ENCODE measurements at places on chromosomes 5 and 9.

DNA sequence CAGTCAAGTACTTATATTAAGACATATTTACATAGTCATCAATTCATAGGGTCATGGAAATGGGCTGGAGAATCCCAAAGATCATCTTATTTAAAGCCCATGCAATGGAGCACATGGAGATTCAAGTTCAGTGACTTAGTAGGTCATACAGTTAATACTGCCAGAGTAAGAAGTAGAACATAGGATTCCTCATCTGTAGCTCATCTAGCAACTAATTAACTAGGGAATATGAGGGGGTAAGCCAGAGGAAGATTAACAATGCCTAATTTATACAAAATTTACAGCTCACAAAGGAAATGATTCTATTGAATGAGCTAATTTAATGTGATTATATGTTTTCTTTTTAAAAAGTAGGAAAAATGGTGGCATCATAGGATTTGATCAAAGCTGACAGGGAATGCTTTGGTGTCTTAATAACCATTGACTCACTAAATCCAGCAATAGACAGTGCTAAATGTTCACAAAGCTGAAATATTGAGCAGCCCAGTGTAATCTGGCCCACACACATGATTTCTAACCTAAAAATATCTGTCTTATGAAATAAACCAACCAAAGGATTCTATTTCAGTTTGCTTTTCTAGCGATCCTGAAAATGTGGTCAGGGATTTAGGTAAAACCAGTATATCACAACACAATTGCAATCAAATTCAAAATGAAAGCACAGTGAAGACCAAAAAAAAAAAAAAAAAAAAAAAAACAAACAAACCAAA, 53.3 kb downstream of the PRDM6 start:
- H3K27ac ChIP-seq: no peak overlapping the region
- no peaks in the 10 kb centered on the region for H3K4me1 ChIP-seq
- no peaks in the 10 kb centered on the region for H3K36me3 ChIP-seq
- peaks cover 7% of the 10 kb centered on the region for H3K27me3 ChIP-seq

- no peaks in the 10 kb centered on the region for H3K4me1 ChIP-seq
- no peak overlapping the region for H3K4me3 ChIP-seq
- no peak for DNase-seq
- H3K36me3 ChIP-seq: no peaks in the 10 kb centered on the region
Observed at GRCh38 chr5:106860398-106861044, 810.2 kb downstream of the EFNA5 start.

DNA sequence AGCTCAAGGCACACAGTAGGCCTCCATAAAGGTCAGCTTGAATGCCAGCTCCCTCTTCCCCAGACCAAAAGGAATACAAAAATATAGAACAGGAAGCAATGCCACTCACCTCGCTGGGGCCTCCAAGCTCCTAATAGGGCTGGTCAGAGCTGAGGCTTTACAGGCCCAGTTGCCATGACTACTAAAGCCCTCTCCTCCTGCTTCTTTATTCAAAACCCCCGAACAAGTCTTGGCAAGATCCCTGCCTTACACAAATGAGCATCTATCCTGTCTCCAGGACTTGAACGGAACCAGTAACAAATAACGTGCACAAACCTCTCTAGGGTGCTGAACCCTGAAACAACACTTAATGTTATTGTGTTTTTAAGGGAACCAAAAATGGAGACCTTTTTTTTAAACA, 136.3 kb downstream of the SIL1 start:
- no peaks in the 10 kb centered on the region for H3K4me1 ChIP-seq
- no peak for DNase-seq
- no peaks in the 10 kb centered on the region for H3K36me3 ChIP-seq
- no peaks in the 10 kb centered on the region for H3K27me3 ChIP-seq
- no peak overlapping the region for H3K4me3 ChIP-seq
- no peak overlapping the region for H3K27ac ChIP-seq

DNA sequence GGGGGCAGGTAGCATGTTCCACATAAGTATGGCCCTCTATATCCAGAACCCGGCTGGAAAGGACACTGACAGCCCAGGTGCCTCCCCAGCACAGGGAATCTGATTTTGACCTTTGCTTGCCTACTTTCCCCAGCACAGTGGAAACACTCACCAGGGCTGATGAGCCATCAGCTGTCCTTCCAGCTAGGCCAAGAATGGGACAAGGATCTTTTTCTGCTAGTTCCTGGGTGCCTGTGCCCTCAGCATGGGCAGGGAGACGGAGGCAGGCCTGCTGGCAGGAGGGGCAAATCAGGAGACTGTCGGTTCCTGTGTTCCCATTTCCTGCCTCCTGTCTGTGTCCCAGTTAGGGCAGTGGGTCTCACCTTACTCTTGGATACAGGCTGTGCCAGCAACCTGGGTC, 1.1 kb downstream of the CYFIP2 start:
- no peaks in the 10 kb centered on the region for H3K36me3 ChIP-seq
- DNase-seq: no peak
- peaks cover 78% of the 10 kb centered on the region for H3K4me1 ChIP-seq
- H3K4me3 ChIP-seq: peak overlapping the region; percentile 68

- DNase-seq: no peak
- no peaks in the 10 kb centered on the region for H3K36me3 ChIP-seq
- H3K4me1 ChIP-seq: peaks cover 49% of the 10 kb centered on the region
- H3K27me3 ChIP-seq: no peaks in the 10 kb centered on the region
- no peak overlapping the region for H3K4me3 ChIP-seq
Observed at GRCh38 chr5:56589481-56589860, 225.9 kb upstream of the MAP3K1 start.

DNA sequence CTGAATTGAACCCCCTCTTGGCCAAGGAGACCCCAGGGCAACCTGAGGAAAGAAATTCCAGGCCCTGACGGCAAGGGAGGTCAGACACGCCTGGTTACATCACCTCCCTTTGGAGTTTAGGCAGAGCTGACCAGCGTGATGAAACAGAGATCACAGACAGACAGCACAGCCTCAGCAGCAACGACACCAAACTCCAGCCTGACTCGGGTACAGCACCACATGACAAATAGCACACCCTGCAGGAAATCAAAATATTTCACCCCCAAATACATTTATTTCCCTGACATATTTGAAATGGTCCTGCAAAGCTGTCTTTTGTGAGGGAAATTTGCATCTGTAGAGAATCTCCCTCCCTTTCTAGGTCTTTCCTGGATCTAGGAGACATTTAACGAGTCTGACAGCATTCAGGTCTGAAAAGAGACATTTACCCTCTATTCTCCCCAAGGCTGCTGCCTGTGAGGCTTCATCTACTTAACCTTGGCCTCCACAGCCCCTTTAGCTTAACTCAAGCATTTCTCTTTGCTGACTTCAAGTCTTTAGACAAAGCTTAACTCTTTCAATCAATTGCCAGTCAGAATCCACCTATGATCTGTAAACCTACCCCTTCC, 2.6 kb downstream of the QSOX2 start:
- H3K4me3 ChIP-seq: no peak overlapping the region
- no peaks in the 10 kb centered on the region for H3K36me3 ChIP-seq
- no peaks in the 10 kb centered on the region for H3K27me3 ChIP-seq
- no peak for DNase-seq
- H3K27ac ChIP-seq: no peak overlapping the region

- no peak overlapping the region for H3K4me3 ChIP-seq
- DNase-seq: no peak
- H3K36me3 ChIP-seq: no peaks in the 10 kb centered on the region
- no peak overlapping the region for H3K27ac ChIP-seq
Observed at GRCh38 chr9:96137671-96138429, 164.1 kb downstream of the HSD17B3 start.

GRCh38 chr9:98333703-98334582, 78.5 kb upstream of the TBC1D2 start:
- no peak overlapping the region for H3K27ac ChIP-seq
- no peaks in the 10 kb centered on the region for H3K36me3 ChIP-seq

- H3K27ac ChIP-seq: no peak overlapping the region
- H3K4me1 ChIP-seq: peaks cover 18% of the 10 kb centered on the region
- H3K27me3 ChIP-seq: no peaks in the 10 kb centered on the region
- H3K36me3 ChIP-seq: no peaks in the 10 kb centered on the region
- DNase-seq: no peak
- H3K4me3 ChIP-seq: no peak overlapping the region
Observed at GRCh38 chr5:172956936-172957335, 2.3 kb upstream of the RPL26L1 start.
